Stimulated activated CD4-positive, alpha-beta T cell treated with anti-CD3 and anti-CD28 coated beads, Interleukin-1b, Interleukin-23, amount 100 ng/mL, for 24 hours (primary cell): ENCODE measurements at places on chromosomes 2 and 18.

- DNase-seq: no peak
Observed at GRCh38 chr18:51614967-51615571, 417.6 kb upstream of the MEX3C start.

DNA sequence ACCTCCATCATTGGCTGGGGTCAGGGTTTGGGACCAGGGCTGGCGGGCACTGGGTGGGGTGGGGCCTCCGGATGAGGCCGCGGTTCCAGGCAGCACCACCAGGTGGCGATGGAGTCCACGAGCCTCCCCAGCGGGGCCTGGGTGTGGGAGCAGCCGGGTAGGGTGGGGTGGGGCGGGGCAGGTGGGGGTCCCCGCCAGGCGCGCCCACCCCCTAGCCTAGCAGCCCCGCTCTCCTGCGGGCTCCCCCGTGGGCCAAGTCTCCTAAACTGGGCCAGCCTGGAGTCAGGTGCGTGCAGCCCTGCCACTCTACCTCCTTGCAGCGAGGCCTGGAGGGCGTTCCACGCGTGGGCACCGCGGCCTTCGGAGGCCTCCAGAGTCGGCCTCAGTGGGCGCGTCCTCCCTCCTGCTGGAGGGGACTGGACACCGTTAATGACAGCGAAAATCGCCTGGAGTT lies 187.5 kb downstream of the TWIST2 start:
- DNase-seq: peak; percentile 34

GRCh38 chr2:209762563-209762962 lies 9.1 kb upstream of the UNC80 start:
- DNase-seq: no peak

DNA sequence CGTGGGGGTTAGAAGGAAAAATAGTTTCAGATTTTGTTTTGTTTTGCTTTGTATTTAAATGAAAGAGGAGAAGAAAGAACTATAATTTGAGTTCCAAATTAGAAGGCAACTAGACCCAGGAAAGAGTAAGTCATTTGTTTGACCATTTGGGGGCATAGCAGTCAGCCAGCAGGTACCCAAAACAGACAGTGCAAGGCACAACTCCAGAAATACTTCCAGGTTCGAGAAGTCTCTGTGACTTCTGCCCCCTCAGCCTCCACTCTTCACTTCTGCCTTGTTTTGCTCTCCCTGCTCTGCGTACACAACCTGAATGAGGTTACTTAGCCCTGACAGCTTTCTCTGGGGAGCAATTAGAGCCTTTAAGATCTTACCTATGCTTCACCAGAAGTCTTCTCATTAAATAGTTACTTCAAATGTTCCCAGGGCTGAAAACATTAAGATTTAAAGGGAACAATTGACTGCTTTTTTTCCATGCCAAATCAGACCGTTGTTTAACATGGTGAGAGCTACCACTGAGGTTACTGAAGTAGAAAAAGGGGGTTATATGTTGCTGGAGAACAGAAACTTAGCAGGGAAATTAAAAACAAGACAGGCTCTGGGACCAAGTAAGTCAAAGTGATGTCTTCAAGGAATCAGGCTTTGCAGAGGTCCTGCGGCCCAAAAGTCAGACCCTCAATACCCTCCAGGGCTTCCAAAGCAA lies 216.9 kb downstream of the BCL11A start:
- no peak for DNase-seq

DNA sequence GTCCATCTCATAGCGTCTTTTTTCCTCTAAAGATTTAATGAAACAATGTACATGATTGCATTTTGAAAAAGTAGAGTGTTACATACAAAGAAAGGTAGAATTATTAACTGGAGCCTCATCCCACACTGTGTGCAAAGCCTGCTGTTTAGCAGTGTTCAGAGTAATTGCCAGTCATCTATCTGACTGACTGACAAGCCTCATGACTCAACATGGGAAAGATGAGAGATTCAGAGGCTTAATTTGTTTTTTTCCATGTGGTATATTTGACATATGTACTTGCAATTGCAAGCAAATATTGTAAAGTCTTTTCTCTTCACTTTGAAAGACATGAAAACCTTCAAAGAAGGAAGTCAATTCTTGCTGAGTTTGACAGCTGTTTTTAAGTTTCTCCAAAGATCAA lies 14.7 kb downstream of the PCARE start:
- no peak for DNase-seq

- no peak for DNase-seq
Observed at GRCh38 chr18:5770176-5770575, 125.1 kb downstream of the TMEM200C start.

DNA sequence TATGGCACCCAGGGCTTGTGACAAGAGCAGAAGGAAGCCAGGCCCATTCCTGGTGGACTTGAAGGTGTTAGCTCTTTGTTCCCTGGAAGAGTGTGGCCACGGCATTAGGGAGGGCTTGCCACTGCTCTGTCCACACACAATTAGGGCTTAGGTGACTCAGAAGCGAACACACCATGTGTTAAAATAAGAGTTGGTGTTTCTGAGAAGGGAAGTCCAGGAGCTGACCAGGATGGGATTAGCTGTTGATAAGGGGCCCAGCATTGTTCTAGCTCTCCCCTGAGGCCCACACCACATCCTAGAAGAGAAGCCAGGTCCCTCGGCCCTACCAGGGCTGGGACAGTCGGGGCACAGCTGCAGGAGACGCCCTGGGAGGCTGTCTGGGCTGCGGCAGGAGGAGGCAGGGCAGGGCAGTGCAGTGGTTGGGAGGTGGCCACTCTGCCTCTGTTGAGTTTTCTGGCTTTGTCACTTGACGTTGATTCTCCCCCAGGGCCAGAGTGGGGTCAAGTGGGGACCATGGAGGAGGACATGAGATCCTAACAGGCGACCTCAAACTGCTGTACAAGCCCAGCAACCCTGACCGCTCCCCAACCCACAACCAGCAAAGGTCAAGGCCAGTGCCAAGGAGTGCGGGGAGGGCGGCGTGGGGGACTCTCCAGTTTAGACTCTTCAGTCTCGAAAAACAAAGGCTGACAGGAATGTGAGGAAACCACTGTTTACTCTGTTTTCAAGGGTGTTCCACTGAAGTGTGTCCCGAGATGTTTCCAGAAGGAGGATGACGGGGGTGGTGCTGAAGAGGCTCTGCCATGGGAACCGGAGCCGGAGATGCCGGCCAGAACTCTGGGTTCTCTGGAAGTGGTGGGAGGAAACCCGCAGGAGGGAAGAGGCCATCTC lies 16.8 kb downstream of the GNLY start:
- no peak for DNase-seq

DNA sequence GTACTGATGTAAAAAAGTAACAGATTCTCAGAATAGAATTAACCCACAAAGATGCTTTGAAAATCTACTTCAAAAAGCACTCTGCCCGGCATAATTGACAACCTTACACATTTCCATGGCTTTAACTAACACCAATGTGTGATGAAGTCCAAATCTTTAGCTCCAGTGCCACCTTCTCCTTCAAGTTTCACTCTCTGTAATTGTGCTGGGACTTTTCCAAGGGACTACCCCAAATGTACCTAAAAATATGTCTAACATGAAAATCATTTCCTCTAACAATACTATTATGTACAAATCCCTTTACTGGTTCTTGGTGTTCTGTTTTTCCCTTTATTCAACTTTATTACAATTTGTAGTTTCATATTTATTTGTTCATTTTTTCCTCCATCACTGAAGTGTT lies 20.6 kb upstream of the UBE2E3 start:
- no peak for DNase-seq

GRCh38 chr2:201414099-201415023 lies 36.9 kb downstream of the TRAK2 start:
- DNase-seq: no peak

- DNase-seq: no peak
Observed at GRCh38 chr18:62928326-62928725, 213.0 kb downstream of the PHLPP1 start.

- DNase-seq: no peak
Observed at GRCh38 chr2:112787729-112788393, 3.6 kb upstream of the IL1A start.

- no peak for DNase-seq
Observed at GRCh38 chr2:218981881-218982585, 3.0 kb downstream of the FEV start.

DNA sequence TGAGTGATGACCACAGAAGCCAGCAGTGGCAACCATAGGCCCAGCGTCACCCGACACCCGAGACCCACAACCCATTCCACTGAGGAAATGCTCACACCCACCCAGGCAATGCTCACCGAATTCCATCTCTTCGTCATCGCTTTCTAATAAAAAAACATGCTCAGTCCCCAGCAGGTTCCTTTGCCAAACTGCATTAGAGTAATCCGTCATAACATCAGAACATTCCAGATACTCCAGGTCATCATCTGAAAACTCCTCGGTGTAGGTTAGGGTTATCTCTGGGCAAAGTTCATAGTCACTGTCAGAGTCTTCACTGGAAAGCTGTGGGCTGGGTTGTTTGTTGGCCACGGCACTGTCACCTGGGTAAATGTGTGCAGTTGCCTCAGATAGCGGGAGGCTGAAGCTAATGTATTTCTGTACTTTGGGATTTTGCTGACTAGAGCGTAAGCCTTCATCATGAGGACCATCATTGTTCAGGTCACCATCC lies 49.3 kb downstream of the ALPK2 start:
- DNase-seq: no peak

DNA sequence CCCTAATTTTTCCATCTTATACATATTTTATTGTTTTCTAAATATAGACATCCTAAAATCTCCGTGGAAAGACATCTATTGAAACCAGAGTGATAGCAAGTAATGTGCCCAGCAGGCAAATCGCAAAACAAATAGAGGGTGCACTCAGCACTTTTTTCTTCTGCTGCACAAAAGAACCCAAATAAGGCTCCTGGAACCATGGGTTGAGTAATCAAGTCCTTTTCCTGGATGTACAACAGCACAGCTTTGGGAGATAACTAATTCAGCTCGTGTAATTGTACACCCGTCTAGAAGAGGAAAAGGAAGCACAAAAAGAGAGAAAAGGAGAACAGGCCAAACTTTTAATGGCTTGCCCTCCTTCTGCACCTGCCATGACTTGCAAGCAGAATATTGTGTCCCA lies 126.9 kb upstream of the TLK1 start:
- no peak for DNase-seq

- no peak for DNase-seq
Observed at GRCh38 chr2:9844036-9844483, 786 bp downstream of the TAF1B start.

- no peak for DNase-seq
Observed at GRCh38 chr2:239911641-239912071, 113.5 kb downstream of the NDUFA10 start.

DNA sequence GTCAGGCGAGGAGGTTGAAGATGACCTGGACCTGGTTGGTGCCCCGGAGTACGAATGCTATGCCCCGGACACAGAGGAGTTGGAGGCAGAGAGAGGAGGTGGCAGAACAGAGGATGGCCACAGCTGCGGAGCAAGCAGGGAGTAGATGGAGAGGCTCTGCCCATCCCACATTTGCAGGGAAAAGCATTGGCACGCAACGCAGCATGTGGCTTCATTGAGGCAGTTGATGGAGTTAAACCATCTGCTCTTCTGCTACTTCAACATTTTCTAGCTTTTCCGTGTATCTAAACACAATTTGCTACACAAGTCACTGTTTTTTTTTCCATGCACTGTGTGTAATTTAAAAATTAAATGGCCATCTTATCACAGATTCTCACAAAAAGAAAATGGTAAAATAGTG lies 11.8 kb downstream of the RBFA start:
- DNase-seq: no peak
